ENCODE measurements at places on chromosomes 16 and 17.

- DNase-seq, result no peak
These were observed 198.8 kb upstream of the CIBAR2 start for GRCh38 chr16:85310868-85311585.

- DNase-seq, result no peak
These were observed 205.0 kb upstream of the ASIC2 start for GRCh38 chr17:33498069-33498468.

- DNase-seq, result no peak
These were observed 10.9 kb upstream of the KRTAP17-1 start for GRCh38 chr17:41326173-41327145.

DNA sequence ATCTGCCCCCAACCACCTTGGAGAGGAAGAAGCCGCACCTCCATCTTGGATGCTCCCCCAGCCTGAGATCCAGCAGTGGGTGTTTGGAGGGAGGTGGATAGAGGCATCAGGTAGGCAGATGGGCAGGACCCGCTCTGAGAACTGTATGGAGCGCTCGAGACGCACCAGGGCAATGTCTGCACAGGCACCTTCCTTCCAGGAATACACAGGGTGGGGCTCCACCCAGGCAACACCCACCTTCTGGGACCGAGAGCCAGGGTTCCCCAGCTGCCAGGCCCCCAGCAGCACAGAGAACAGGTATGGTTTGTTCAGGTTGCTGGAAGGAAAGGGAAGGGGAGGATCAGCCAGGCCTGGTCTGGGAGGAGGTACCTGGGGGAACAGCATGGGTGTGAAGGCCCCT, 2.4 kb downstream of the PRSS22 start:
- no peak for DNase-seq

DNA sequence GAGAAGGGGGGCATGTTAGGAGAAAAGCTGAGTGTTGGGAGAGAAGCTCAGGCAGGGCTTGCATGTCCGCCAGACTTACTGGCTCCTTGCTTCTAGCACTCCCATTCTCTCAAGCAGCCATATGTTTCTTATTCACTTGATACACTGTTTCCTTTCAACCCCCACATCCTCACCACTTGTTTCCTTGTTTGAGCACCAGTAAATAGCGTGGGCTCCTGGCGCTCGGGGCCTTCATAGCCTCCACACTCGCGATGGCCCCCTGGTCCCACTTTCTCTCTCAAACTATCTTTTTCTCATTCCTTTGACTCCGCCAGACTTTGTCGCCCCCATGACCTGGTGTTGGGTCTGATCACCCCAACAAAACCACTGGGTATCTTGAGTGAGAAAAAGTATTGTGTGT, 16.6 kb downstream of the ATP5PD start:
- DNase-seq, result no peak

DNA sequence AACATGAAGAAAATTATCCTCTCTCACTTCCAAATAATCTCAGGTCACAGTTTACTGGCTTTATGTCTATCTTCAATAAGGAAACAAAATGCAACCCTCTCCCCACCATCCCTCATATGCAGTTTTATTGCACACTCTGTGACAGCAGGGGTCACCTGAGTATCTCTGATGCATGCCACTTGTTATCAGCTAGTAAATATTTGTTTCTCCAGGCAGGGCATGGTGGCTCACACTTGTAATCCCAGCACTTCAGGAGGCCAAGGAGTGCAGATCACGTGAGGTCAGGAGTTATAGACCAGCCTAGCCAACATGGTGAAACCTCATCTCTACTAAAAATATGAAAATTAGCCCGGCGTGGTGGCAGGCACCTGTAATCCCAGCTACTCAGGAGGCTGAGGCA, 61.1 kb downstream of the ADAMTS18 start:
- DNase-seq, result no peak

Data from globus pallidus (tissue), 1 donor.